Omental fat pad (tissue), 4 donors: ENCODE measurements at places on chromosomes 2 and 18. TPM values are rescaled to one million over a fixed set of nuclear protein-coding genes. Genes with fewer than 3 reads are reported as not detected.

DNA sequence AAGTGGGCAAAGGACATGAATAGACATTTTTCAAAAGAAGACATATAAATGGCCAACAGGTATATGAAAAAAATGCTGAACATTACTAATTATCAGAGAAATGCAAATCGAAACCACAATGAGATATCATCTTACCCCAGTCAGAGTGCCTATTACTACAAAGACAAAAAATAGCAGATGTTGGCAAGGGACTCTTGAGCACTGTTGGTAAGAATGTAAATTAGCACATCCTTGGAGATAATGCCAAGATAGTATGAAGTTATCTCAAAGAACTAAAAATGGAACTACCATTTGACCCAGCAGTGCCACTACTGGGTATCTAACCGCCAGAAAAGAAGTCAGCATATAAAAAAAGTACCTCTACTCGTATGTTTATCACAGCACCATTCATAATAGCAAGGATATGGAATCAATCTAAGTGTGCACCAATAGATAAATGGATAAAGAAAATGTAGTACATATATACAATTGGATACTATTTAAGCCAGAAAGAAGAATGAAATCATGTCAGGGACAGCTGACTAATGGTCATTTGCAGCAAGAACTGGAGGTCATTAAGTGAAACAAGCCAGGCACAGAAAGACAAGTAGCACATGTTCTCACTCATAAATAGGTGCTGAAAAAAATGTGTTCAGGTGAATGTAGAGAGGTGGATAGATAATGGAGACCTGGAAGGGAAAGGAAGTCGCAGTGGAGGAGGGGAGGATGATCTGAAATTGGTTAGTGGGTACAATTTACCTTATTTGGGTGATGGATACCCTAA is 141.7 kb upstream of the B3GNT2 start:
- no peak for DNase-seq

GRCh38 chr18:75439348-75439747 is 11.8 kb upstream of the SMIM21 start:
- DNase-seq: no peak

GRCh38 chr18:13572721-13573120 is 153.6 kb downstream of the FAM210A start:
- no peak for DNase-seq

DNA sequence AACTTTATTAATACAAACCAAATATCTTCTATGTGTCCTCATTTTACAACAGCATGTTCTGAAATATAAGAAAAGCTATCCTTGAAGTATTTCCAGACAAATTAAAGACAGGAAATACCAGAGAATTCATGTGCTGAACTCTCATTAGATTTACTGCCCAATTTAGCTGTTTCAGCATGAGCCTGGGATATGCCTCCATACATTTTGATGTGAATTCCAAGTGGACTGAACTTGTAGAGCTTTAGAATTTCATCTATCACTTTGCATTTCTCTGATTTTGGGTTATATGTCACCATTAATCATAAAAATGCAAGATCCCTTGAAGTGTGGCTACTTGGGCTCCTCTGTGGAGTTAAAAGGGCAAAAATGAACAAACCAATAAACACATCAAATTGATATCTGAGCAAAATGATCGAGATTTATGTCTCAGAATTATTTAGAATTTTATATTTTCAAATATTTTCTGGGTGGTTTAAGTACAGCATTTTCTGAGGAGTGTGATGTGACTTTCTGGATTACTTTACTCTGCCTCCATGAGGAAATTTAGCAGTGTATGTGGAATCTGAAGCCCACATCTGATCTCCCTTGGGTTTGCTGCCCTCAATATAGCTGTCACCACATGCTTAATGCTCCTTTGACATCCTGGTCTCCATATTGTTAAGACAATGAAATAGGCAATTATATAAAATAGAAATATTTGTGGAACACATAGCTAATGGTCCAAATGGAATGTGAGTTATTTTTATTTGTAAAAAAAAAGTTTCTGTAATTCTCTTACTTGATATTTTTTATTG is 206.6 kb upstream of the RBMS1 start:
- DNase-seq: no peak

- DNase-seq: no peak
These were observed 276.8 kb upstream of the HDAC4 start for GRCh38 chr2:239677453-239678185.

GRCh38 chr2:120864981-120865380 is 129.3 kb downstream of the GLI2 start:
- DNase-seq: no peak

The SP5 gene
- not detected for total RNA-seq

- DNase-seq: no peak
These were observed 94.5 kb downstream of the ACKR3 start for GRCh38 chr2:236664136-236664535.

DNA sequence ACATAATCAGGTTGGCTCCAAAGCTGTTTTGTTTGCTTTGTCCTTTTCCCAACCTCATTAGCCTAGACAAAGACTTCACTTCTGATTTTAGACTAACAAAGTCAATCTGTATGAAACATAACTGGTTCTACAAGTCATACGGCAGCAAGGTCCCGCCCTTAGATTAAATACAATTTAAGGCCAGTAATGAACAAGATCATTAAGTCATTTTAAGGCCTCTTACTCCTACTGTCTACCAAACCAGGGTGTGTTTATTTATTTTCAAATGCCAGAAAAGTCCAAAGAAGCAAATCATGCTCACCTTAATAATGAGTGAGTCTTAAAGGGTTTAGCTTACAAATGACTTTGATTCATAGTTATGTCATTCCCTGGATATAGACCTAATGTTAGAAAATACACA is 148.4 kb upstream of the ACVR2A start:
- DNase-seq: no peak

The OSR1 gene
- 33.7 TPM for total RNA-seq

GRCh38 chr18:11747731-11748130 is 58.7 kb downstream of the GNAL start:
- DNase-seq: no peak

DNA sequence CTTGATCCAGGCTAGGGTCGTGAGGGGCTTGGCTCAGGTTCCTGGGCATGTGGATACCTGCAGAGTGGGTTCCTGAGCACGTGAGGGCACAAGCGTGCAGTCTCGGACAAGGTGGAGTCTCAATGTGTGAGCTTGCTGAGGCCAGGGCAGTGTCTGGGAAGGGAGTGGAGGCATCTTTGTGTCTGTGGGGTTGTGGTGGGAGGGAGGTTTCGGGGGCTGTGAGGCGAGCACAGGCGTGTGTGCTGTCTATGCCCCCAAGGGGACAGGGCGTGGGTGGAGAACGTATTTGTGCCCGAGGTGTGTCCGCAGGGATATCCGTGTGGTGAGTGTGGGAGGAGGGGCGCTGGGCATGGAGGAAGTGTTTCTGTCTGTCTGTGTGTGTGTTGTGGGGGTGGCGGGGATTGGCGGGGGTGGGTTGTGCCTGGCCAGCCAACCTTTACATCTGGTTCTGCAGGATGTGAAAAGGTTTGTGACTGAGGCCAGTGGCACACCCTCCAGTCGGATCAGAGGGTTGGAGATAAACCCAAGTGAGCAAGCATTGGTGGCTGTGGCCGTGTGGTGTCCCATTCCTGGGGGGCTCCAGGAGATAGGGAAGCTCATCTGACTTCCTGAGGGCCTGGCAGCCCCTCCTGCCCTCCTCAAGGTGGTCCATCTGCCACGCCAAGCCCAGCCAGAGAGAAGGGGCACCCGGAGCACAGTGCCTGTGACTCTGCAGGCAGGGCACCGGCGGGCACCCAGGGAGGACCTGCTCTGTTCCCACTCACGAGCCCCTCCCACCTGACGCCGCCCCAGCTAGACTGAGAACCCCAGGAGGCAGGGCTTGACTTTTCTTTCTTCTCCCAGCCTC is 57.1 kb downstream of the ZFP36L2 start:
- no peak for DNase-seq

- no peak for DNase-seq
These were observed 62.8 kb downstream of the MEX3C start for GRCh38 chr18:51134721-51135120.

The ST6GAL2 gene
- 0.79 TPM for total RNA-seq

DNA sequence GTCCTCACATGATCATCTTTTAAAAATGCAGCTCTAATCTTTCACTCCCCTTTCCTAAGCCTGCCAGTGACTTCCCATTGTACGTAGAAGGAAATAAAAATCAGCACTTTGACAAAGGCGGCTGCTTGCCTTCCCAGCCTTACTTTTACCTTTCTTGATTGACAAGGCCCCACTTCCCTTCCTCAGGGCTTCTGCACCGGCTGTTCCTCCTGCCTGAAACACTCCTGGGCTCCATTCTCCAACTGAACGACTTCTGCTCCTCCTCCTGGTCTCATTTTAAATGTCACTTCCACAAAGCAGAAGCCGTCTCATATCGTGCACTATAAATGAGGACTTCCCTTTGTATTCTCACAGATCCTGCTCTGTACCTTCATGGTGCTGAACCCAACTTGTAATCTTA is 56.1 kb downstream of the OSBPL6 start:
- DNase-seq: no peak
